Inflammatory macrophage treated with lipopolysaccharide for 1 hour (primary cell): ENCODE measurements at places on chromosomes 6 and 20.

GRCh38 chr20:64005394-64005793 is 24.5 kb downstream of the PRPF6 start:
- DNase-seq = no peak

GRCh38 chr20:37283530-37284195 is 5.8 kb upstream of the MANBAL start:
- no peak for DNase-seq

DNA sequence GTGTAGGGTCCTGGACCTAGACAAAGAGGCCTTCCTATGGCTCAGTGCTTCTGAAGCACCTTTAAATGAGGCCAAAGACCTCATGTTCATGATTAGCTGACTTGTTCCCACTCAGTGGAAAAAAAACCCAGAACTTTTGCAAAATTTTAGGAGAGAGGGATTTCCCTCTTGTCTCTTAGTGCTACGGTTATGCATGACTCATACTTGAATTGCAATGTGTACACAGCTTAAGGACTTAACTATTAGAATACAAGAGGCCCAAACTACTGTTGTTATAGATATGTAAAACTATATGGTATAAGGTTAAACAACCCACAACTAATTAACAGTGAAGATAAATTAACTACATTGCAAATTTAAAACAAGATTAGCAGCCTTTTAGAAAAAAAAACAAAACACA is 32.3 kb upstream of the HLA-A start:
- DNase-seq = peak; percentile 86

DNA sequence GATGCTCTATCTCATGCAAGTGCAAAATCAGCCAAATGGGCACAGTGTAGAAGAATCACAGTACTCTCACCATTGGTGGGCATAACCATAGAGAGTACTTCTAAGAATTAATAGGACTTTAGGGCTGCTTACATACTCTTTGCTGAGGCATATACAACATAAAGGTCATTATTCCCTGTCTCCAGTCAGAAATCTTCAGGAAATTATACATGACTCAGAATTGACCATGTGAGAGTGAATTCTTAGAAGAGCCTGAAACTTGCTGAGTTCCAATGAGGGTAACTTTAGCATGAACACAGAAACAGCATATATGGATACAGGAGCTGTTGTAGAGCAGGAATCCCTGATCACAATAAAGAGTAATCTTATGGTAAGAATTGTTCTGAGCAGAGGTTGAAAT is 498.7 kb downstream of the TENT5A start:
- DNase-seq = no peak

GRCh38 chr6:160455081-160455480 is 106.9 kb downstream of the SLC22A3 start:
- DNase-seq = no peak

- no peak for DNase-seq
These were observed 36.8 kb downstream of the GFOD1 start for GRCh38 chr6:13450628-13451027.

- no peak for DNase-seq
These were observed 91.8 kb downstream of the CHD6 start for GRCh38 chr20:41526327-41526726.
